ENCODE measurements at places on chromosomes 1 and 21.

DNA sequence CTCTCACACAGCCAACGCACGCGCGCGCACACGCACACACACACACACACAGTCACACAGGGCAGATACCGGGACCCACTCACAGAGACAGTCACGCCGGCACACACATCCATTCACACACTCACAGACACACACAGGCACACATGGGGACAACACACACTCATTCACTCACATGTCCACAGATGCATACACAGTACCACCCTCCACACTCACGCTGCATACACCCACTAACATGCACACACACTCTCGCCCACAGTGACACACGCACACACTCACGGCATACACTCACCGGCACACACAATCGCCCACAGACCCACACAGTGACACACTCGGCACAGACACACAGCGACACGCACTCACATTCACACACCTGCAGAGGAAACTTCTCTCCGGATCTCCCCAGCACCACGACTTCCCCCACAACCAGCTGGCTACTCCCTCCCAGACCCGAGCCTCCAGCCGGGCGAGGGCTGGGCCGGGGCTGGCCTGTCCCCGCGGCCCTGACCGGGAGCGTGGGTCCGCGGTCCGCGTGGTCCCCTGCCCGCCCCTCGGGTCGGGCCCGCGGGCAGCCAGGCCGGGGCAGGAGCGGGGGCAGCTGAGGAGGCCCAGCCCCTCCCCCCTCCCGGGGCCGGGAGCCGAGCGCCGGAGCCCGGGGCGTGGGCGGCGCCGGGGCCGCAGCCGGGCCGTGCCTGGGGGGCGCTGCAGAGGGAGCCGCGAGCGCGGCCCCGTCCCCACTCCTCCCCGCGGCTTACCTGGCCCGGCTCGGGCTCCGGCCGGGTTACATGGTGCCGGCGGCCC is 552 bp downstream of the DLGAP3 start:
- no peak for DNase-seq

GRCh38 chr1:117930173-117930447 is 571 bp downstream of the WDR3 start:
- no peak for DNase-seq

GRCh38 chr1:26861286-26861701 is 1.7 kb upstream of the SFN start:
- DNase-seq: no peak

- no peak for DNase-seq
Observed at GRCh38 chr1:154751690-154752089, 118.4 kb downstream of the KCNN3 start.

GRCh38 chr1:18597160-18598042 is 33.2 kb upstream of the PAX7 start:
- DNase-seq: peak; percentile 62

DNA sequence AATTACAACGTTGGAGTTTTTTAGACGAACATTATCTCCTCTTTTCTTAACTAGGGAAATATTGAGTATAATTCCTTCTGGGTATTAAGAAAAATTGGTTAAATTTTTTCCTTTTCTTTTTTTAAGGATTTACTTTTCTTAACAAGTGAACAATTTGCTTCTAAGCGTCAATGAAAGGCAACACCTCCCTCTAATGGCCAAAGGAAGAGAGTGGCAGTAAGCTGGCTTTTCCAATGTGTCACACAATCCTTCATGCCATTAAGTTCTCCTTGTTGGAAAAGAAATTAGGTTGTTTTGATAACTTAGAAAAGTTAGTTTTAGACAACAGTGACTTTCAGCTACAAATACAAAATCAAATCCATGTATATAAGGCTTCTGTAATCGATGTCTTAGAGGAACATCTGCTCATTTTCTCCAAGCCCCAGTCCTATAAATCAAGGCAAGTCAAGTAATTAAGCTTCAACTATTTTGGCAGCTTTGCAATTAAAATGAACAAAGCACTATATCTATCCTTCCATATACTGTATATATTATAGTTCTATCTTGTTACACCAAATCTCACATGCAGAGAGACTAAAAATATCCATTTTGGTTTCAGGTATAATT is 62.8 kb downstream of the EDEM3 start:
- DNase-seq: peak; percentile 28

GRCh38 chr1:243729956-243730355 is 120.1 kb downstream of the AKT3 start:
- DNase-seq: peak; percentile 29

Measured in Calu3 (cell line).